ENCODE measurements at places on chromosomes 2 and 18.
A peak's percentile ranks its signal among the peaks of the same experiment; 100 is the strongest.

DNA sequence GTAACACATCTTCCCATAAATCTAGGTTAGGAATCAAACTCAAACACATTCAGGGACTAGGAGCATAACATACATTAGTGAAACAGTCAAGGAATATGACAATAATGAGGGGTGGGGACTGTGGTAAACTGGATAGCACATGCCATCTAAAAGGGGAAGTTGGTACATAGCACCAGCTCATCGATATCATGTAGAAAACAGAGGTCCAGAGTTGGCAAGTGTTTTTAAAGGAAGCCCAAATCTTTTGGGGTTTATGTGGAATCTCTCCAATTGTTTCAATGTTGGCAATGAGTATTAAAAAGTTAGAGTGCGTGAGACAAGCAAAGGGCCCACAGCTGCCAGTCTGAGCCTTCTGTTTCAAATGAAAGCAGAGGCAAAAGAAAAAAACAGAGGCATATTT lies 24.4 kb downstream of the KLF7 start:
- DNase-seq = no peak

DNA sequence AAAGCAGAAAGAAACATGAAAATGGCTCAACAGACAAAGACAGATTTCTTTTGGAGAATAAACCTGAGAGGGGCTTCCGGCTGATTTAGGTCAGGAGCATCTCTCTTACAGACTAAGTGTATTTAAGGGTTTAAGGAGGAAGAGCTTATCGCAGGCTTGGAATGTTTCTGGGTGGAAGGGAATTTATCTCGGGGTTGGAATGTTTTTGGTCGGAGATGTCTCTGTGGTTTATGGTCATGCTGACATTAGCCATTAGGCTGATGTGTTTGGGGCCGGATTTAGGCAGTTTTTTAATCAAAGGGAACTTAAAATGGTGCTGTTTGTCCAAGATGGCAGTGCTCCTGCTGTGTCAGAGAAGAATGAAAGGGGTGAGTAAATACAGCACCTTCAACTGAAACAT lies 14.4 kb upstream of the PSMA8 start:
- DNase-seq = no peak

DNA sequence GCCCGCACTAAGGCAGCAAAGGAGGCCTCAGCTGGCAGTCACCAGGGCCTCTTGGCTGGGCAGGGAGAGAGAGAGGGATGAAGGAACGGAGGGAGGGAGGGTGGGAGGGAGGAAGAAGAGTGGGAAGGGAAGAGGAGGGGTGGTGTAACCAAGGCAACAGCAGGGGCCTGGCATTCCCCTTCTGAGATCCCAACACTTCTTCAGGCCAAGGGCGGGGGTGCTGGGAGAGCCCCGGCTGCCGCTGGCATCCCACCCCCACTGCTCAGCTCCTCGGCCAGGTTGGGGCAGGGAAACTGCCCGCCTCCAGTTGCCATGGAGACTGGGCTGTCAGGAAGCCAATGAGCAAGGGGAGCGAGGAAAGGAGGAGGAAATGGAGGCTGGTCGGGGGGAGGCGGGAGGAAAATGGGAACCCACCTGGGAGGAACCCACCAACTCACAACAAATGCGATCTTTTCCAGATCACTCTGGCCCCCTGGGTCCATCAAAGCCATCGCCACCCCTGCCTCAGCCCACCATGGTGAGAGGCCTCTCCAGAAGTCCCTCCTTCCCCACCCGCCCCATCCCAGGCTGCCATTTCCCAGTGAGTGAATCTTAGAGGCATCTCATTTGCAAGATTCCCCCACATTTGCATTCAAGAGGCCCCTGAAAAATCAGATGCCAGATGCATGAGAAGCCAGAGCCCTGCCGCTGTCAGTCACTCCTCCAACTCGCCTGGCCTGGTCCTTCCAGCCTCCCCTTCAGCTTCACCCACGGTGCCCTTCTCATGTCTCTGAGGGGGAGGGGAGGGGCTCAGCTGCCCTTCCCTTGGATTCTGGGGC lies 12.4 kb downstream of the SH2D6 start:
- no peak for DNase-seq

DNA sequence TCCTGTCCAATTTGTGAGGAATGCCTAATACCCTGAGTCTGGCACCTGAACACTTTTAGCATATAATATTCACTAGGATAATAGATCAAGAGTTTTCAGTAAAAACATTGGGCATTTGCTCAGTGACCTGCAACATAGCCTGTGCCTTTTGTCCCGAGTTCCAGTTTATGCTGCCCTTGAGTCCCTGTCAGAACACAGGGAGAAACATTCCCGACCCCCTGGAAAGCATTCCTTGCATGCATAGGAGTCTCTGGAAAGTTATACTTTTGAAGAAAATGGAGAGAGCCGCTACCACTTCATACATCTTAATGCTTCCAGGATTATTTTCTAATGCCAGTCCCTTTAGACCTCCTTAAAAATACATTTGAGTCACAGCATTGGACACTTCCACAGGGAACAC lies 107.3 kb downstream of the PLCL1 start:
- no peak for DNase-seq

DNA sequence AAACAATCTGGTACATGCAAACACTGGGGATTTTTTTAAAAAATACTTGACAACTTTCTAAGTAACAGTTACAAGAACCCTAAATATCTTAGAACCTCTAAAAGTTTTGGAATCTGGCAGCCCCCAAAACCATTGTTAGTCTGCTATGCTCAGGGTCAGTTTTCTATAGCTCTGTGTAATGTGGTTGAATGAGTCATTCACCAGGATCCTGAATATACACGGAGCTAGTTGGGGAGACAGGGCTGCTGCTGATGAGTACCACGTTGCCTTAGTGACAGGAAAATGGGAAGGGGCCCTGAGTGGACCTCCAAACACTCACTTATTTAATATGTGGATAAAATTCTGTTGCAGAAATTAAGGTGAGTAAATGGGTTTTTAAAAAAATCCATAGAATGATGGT lies 36.9 kb upstream of the TANC1 start:
- DNase-seq = peak; percentile 41

- no peak for DNase-seq
Measured at GRCh38 chr2:191177751-191178736, 27.2 kb upstream of the STAT4 start.

DNA sequence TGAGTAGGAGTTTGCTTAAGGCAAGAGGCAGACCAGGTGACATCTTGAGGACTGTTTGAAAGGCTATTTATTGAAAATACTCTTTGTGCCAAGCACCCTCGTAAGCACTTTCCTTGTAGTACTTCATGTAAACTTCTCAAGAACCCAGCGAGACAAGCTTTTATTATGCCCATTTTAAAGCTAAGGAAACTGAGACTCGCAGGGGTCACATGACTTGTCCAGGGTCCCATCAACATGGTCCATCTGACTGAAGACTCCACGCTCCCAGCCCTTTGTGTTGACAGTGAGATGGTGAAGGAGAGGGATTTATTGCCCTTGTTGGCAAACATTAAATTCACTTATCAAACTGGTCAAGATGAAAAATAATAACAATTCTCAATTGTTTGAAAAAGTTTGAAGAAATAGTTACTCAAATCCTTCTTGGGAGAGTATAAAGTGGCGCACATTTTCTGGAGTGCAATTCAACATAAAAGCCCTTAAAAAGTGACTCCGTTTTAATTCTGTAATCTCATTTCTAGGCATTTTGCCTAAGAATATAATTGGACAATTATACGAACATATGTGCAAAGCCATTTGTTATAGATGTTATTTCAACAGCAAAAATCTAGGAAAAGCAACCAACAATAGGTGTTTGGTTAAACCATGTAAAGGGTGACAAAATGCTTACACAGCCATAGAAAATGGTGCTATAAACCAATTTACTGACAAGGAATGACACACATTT lies 270.5 kb upstream of the NCKAP5 start:
- no peak for DNase-seq

GRCh38 chr2:145007960-145008263 lies 488.0 kb upstream of the ZEB2 start:
- DNase-seq = no peak

DNA sequence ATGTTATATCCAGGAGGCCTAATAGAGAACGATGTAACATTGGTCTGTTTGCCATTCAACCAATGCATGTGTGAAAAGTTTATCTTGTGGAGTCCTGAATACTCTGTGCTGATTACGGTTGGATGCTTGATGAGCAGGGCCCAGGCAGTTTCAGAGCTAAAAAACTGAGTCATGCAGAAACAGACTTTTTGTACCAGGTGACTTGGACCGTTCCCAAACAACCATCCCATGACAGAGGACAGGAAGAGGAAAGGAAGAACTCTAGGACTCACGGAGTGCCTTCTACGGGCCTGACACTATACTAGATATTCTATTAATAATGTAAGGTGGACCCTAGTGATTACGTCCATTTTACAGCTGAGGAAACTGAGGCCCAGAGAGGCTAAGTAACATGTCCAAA lies 142.1 kb downstream of the ARHGAP28 start:
- no peak for DNase-seq

DNA sequence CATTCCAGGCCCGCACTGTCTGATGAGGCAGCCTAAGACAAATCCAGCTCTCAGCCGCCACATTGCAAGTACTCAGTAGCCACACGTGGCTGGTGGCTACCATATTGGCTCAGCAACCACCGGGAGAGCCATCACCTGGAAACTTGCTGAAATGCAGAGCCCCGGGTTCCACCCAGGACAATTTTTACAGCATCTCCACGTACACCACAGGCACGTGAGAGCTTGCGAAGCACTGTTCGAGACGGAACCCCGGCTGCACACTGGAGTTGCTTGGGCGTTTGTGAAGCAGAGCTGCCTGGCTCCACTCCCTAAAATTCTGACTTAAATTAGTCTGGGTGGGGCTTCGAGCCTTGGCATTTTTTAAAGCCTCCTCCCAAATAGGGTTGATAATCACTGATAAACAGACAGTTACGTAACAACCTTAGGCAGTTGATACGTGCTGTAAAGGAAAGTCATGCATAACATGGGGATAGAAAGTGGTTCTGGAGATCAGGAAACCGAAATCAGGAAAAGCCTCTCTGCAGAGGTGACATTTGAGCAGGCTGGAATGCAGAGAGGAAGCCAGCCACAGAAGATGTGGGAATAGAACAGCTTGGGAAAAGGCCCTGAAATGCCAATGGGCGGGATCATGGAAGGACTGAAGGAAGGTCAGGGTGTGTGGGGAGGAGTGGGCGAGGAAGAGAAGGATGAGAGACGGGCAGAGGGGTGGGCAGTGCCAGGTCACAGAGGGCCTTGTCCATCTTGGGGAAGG lies 6.2 kb downstream of the ASAP2 start:
- no peak for DNase-seq

Measured in AG04450 (cell line).